Endothelial cell of umbilical vein (primary cell): ENCODE measurements at places on chromosomes 1 and 21.

- H3K27ac ChIP-seq: no peak overlapping the region
- no peak overlapping the region for H3K4me3 ChIP-seq
- H3K27me3 ChIP-seq: peaks cover 4% of the 10 kb centered on the region
These were observed 21.5 kb downstream of the PADI2 start for GRCh38 chr1:17097787-17098186.

DNA sequence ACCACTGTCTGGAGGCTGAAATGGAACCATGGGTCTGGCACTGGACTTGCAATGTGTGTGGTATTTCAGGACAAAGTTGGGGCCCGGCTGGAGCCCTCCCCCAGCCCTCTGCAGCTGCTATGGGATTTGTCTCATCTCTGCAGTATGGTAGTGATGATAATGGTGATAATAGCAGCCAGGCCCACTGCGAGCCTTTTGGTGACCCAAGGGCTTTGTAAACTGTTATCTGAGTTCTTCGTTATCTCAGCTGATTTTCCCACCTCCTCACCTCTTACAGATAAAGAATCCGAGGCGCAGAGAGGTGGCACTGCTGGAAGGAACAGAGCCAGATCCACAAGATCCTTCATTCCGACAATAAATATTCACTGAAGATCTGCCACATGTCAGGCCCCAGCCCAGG lies 11.7 kb upstream of the WNT4 start:
- no peak for DNase-seq
- no peak overlapping the region for H3K27ac ChIP-seq
- no peaks in the 10 kb centered on the region for H3K4me1 ChIP-seq
- H3K27me3 ChIP-seq: peaks cover 7% of the 10 kb centered on the region
- H3K36me3 ChIP-seq: no peaks in the 10 kb centered on the region
- H3K4me3 ChIP-seq: no peak overlapping the region

DNA sequence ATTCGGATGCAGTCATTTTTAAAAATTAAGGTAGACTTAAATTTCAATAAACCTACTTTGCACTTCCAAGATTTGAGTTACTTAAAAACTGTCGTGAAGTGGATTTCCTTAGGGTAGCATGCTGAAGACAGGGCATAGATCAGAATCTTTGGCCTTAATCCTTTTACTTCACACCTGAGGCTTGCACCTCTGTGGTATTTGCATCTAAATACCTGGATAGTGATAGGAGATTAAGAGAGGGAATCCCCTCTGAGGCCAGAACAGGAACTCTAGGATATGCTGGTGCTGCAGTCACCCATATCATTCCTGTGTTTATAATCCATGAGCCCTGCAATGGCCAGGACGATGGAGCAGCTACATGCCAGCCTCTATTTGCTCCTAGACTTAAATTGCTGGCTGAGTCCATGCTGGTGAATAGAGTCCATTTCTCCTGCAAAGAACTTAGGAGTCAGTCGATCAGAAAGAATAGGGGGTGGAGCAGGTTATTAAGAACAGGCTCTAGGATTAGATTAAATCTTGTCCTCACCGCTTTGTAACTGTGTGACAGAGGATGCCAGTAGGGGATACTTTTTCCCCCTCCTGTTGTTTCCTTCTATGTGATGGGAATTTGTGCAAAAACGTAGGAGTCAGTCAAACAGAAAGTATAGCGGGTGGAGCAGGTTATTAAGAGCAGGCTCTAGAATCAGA lies 333.6 kb downstream of the DUSP10 start:
- H3K27me3 ChIP-seq: peaks cover 6% of the 10 kb centered on the region
- H3K27ac ChIP-seq: no peak overlapping the region
- H3K4me3 ChIP-seq: no peak overlapping the region
- H3K36me3 ChIP-seq: no peaks in the 10 kb centered on the region
- no peak for DNase-seq

- peaks cover 8% of the 10 kb centered on the region for H3K27me3 ChIP-seq
- H3K4me3 ChIP-seq: no peak overlapping the region
- no peaks in the 10 kb centered on the region for H3K4me1 ChIP-seq
- H3K27ac ChIP-seq: no peak overlapping the region
- no peak for DNase-seq
- H3K36me3 ChIP-seq: no peaks in the 10 kb centered on the region
These were observed 42.6 kb downstream of the SIM2 start for GRCh38 chr21:36741506-36741905.

GRCh38 chr1:239861985-239862384 lies 229.7 kb upstream of the FMN2 start:
- H3K27ac ChIP-seq: no peak overlapping the region
- H3K36me3 ChIP-seq: no peaks in the 10 kb centered on the region
- DNase-seq: no peak
- H3K4me3 ChIP-seq: no peak overlapping the region
- no peaks in the 10 kb centered on the region for H3K4me1 ChIP-seq

GRCh38 chr1:60924964-60925798 lies 157.2 kb upstream of the NFIA start:
- H3K27ac ChIP-seq: no peak overlapping the region
- DNase-seq: no peak
- H3K27me3 ChIP-seq: no peaks in the 10 kb centered on the region
- peaks cover 10% of the 10 kb centered on the region for H3K4me1 ChIP-seq

GRCh38 chr1:61973100-61973837 lies 221.4 kb upstream of the L1TD1 start:
- no peak overlapping the region for H3K27ac ChIP-seq
- no peaks in the 10 kb centered on the region for H3K4me1 ChIP-seq
- no peak overlapping the region for H3K4me3 ChIP-seq
- DNase-seq: no peak
- H3K27me3 ChIP-seq: no peaks in the 10 kb centered on the region

GRCh38 chr1:8874230-8875201 lies 4.0 kb downstream of the ENO1 start:
- DNase-seq: no peak
- no peak overlapping the region for H3K4me3 ChIP-seq
- peak overlapping the region; percentile 49 for H3K27ac ChIP-seq
- H3K27me3 ChIP-seq: no peaks in the 10 kb centered on the region
- peaks cover 44% of the 10 kb centered on the region for H3K36me3 ChIP-seq
- peaks cover 53% of the 10 kb centered on the region for H3K4me1 ChIP-seq

GRCh38 chr21:18940791-18941190 lies 537.2 kb upstream of the TMPRSS15 start:
- no peak overlapping the region for H3K4me3 ChIP-seq
- no peaks in the 10 kb centered on the region for H3K27me3 ChIP-seq
- no peaks in the 10 kb centered on the region for H3K36me3 ChIP-seq
- H3K4me1 ChIP-seq: no peaks in the 10 kb centered on the region

DNA sequence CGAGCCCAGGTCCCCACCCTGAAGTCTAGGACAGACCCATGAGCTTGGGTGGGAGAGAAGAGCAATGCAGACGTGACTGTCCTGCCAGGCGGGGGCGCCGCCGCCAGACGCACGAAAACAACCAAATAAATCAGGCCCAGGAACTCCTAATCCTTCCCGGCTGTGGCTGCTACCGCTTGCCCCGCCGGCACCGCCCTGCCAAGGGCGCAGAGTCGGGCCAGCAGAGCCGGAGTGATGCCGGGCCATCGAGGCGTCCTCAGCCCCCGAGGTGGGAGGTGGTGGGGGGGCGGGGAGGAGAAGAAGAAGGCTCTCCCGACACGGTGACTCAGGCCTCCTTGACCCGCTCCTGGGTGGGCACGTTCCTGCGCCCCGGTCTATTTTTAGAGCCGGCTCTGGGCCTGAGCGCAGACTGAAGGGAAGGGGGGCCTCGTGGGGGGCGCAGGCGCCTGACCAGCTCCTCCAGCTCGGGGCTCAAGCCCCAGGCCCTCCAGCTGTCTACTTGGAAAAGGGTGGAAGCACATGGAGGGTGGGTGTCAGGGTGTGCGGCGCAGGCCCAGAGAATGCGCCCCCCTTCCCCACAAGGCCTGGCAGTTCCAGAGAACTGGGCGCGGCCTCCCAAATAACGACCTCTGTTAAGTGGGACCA lies 10.7 kb upstream of the COL16A1 start:
- no peak overlapping the region for H3K4me3 ChIP-seq
- H3K4me1 ChIP-seq: peaks cover 24% of the 10 kb centered on the region
- H3K27me3 ChIP-seq: no peaks in the 10 kb centered on the region
- peak overlapping the region; percentile 62 for H3K27ac ChIP-seq
- no peaks in the 10 kb centered on the region for H3K36me3 ChIP-seq

DNA sequence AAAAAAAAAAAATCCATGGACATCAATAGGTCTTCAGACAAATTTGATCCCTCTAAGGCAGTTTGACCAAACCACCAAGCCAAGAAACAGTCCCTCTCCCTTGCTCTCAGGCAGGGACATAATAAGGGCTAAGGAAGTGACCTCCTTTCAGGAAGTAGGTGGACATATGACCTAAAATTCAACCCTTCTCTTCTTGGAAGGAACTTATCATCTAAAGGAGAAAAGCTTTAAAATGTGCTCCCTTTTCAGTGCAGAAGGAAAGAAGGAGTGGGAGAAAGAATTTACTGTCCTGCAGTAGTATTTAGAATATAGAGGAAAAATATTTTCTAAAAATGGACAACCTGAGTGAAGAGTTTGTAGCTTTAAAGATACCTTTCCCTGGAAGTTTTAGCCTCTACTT lies 118.1 kb downstream of the DTL start:
- no peaks in the 10 kb centered on the region for H3K27me3 ChIP-seq
- no peak overlapping the region for H3K4me3 ChIP-seq
- H3K4me1 ChIP-seq: peaks cover 10% of the 10 kb centered on the region
- no peak for DNase-seq
- no peaks in the 10 kb centered on the region for H3K36me3 ChIP-seq
- no peak overlapping the region for H3K27ac ChIP-seq

- DNase-seq: no peak
- no peak overlapping the region for H3K4me3 ChIP-seq
- H3K27me3 ChIP-seq: no peaks in the 10 kb centered on the region
- H3K27ac ChIP-seq: no peak overlapping the region
- H3K4me1 ChIP-seq: no peaks in the 10 kb centered on the region
These were observed 89.2 kb upstream of the GRIK3 start for GRCh38 chr1:37123276-37124115.

DNA sequence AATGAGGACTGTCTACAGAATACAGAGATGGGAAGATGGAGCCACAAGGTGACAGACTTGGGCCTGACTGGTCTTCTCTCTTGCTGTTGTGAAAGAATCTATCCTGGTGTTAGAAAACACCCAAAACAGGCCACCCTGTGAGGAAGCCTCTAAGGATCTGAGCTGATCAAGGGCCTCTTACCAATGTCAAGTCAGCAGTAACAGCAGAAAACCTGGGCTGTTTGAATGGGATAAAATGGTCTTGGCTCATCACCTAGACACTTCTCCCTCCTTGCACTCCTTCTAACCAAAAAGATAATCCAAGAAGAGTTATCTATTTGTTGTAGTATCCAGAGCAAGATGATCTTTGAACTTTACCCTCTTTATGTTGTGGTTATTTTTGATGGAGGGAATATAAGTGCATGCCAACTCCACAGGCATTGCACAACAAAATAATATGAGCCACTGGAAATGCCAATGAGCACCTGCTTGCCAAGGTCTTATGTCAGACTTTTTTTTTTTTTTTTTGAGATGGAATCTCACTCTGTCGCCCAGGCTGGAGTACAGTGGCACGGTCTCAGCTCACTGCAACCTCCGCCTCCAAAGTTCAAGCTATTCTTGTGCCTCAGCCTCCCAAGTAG lies 32.8 kb upstream of the ZNF281 start:
- no peak for DNase-seq
- H3K27me3 ChIP-seq: no peaks in the 10 kb centered on the region
- no peak overlapping the region for H3K27ac ChIP-seq
- H3K4me3 ChIP-seq: no peak overlapping the region
- no peaks in the 10 kb centered on the region for H3K36me3 ChIP-seq

- H3K36me3 ChIP-seq: no peaks in the 10 kb centered on the region
- H3K27ac ChIP-seq: no peak overlapping the region
- peaks cover 39% of the 10 kb centered on the region for H3K4me1 ChIP-seq
- no peak for DNase-seq
These were observed 5.1 kb upstream of the ARHGEF2 start for GRCh38 chr1:155983191-155984024.

DNA sequence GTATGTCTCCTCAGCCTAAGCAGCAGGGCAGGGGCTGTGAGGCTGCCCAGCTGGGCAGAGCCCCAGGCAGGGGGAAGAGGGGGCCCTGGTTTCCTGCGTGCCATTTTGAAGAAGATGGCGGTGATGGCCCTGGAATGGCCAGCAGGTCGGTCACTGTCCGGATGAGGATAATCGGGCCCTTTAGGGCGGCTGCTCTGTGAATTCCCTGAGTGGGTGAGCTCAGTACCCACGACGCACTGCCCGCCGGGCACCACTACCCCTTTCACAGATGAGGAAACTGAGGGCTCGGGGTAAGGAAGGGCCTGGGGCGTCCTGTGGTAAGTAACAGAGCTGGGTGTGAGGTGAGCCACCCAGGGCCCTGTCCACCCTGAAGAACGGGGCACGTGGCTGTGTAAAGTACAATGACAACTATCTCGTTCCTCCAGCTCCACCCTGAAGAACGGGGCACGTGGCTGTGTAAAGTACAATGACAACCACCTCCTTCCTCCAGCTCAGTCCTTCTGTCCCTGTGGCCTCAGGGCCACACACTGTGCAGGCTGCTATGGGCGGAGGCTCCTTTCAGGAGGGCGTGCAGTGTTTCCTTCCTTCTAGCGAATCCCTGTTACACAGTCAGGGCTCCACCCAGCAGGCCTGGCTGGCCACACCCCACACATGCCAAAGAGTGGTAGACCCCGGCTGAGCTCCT lies 23.2 kb downstream of the ITGB2 start:
- H3K36me3 ChIP-seq: no peaks in the 10 kb centered on the region
- no peak overlapping the region for H3K27ac ChIP-seq
- no peak for DNase-seq

DNA sequence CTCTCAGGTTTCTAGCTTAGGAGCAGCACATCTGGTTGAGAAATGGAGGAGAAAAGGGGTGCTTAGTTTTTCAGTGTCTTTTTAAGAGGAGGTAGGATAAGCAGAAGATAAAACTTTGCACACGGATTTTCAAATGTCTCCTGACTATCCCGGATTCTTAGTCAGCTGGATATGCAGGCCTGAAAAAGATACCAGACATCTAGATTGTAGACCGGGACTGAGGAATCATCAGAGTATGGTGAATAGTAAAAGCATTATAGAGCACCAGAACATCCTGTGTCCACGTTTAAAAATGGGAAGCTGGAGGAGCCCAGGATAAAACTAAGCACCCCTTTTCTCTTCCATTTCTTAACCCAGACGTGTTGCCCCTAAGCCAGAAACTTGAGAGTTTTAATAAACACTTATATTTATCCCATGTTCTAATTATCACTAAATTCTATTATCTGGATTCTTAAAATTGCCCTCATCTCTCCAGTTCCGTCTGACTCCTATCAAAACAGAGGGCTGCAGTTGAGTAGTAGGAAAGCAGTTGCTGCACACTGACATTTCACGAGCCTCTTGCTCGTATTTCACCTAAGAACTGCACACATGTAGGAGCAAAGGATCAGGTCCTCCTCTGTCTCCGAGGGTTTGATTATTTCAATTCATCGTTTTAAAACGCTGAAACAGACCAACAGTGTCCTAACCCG lies 609 bp downstream of the PIGK start:
- no peaks in the 10 kb centered on the region for H3K36me3 ChIP-seq
- H3K27me3 ChIP-seq: no peaks in the 10 kb centered on the region
- H3K27ac ChIP-seq: peak overlapping the region; percentile 38
- peak overlapping the region; percentile 92 for H3K4me3 ChIP-seq
